D341Med (cell line): ENCODE measurements at places on chromosomes 16 and 17.

DNA sequence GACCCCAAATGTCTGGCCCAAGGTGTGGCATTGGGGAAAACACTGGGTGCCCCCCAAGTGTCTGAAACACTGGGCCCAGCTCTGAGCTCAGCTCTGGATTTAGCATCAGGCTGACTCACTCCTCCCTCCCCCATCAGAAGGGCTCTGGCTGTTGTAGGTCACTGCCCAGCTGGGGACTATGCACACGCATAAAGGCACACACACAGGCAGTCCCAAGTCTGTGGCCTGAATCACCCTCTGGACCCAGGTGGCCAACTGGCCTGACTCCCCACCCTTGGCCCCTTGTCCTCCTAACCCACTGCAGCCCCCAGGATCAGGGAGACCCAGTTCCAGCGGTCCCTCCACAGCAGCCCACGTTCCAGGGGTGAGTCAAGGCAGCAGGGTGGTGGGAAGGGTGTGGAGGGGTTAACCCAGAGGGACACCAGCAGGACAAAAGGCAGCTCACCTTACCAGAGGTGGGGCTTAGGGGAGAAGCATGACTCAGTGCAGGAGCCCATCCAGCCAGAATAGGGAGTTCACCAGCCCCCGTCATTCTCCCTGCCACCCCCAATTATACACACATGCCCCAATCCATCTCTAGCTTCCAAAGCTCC lies 47.0 kb downstream of the MYO18A start:
- DNase-seq = no peak

GRCh38 chr16:17578981-17579874 lies 108.5 kb upstream of the XYLT1 start:
- DNase-seq = peak; percentile 61

DNA sequence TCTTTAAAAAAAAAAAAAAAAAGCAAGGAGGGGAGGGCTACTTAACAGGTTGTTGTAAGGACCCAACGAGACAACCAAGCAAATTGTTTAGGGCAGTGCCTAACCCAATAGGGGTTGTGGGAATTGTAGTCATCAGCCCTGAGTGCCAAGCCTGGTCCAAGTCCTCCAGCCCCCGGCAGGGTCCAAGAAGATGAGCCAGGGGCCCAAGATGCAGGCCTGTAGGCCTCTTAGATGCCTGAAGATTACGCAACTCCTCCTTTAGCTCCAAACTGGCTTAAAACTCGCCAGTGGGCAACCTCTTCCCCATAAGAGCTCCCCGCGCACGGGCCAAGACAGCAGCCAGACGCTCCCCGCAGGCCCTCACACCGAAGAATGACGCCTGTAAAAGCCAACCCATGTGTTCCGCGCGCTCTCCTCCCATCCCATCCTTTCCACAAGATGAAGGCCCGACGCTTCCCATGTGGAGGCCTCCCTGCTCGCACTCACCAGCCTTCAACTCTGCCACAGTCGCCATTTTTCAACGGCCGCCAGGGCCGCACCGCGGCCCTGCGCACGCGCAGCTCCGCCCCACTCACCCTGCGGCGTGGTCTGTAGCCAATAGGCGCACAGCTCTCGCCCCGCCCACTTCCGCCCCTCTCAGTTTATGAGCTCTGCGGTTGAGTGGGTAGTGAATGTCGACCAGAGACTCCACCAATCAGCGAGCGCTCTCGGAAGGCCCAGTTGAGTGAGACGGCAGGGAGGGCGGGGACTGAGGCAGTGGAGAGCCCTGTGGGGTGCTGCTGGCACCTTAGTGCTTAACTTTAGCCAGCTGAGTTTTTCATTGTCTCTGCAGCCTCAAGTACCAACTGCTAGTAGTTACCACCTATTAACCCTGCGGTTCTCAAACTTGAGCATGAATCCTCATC lies at the start of gene CEP20:
Gene CEP20, minus strand, starts transcription at position 532 of the 905 bp plus-strand sequence. Its CDS starts 18 bp downstream, at position 514.
- DNase-seq = peak; percentile 99

- no peak for DNase-seq
Measured at GRCh38 chr17:76688165-76688622, 22.6 kb downstream of the MXRA7 start.

DNA sequence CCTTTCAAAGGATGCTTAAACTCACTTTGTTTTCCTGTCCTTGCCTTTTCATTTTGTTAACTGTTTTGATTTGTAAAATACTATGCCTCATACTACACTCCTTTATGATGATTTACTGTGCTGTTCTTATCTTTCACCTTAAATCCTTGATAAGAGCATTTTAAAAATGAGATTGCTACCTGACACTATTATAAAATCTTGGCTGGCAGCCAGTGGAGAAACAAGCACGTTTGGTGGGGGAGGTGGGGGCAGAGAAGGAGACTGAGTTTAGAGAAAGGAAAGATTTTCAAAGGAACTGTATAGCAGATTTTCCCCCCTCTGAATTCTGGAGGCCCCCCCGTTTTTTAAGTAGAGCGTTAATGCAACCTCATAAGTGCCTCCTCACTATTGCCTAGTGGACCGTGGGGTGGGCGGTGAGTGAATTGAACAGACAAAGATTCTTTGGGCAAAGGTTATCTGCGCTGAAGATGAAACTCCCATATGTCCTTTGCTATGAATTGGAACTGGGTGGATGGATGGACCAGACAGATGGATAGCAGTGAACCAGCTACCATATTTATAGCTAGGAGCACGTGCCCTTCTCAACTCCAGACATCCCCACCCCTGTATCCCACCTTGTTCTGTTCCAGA lies 200.2 kb downstream of the CCDC182 start:
- no peak for DNase-seq

DNA sequence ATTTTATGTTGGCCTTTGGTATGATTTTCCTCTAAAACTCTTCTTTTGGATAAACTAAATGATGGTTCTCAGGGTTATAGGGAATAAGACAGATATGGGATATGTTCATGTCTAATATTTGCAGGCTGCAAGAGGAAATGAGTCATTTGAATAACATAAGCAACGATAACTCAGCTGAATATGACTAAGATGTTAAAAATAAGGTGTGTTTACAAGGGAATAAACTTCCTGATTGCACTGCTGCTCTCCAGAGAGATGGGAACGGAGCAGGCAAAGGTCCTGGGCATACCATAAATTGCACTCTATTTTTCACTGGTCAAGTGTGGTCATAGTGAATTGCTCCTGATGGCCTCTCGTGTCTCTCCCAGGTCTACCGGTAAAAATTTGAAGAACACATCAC lies 666.2 kb downstream of the TOX3 start:
- DNase-seq = no peak

DNA sequence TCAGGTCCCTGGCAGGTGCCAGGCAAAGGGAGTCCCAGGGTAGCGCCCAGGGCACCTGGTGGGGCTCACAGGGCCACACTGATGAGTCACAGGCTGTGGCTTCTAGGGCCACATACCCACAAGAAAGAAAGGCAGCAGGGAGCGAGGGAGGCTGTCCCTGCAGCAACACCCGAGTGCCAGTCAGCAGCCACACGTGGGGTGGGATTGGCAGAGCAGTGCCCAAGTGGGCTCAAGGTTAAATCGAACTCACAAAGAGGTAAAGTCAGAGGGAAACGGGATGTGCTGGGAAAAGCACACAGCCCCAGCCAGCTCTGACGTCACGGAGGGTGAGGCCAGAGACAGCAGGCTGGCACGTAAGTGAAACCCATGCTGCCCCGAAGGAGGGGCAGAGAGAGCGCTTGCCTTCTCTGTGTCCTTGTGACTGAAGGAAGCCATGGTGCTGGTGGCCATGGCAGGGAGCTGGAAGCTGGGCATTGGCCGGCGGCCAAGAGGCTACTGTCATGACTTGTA lies 33.8 kb downstream of the FA2H start:
- no peak for DNase-seq
